Stimulated activated CD4-positive, alpha-beta T cell treated with anti-CD3 and anti-CD28 coated beads, Interleukin-1b, Interleukin-23, amount 100 ng/mL, for 48 hours (primary cell): ENCODE measurements at places on chromosomes 5 and 9.

DNA sequence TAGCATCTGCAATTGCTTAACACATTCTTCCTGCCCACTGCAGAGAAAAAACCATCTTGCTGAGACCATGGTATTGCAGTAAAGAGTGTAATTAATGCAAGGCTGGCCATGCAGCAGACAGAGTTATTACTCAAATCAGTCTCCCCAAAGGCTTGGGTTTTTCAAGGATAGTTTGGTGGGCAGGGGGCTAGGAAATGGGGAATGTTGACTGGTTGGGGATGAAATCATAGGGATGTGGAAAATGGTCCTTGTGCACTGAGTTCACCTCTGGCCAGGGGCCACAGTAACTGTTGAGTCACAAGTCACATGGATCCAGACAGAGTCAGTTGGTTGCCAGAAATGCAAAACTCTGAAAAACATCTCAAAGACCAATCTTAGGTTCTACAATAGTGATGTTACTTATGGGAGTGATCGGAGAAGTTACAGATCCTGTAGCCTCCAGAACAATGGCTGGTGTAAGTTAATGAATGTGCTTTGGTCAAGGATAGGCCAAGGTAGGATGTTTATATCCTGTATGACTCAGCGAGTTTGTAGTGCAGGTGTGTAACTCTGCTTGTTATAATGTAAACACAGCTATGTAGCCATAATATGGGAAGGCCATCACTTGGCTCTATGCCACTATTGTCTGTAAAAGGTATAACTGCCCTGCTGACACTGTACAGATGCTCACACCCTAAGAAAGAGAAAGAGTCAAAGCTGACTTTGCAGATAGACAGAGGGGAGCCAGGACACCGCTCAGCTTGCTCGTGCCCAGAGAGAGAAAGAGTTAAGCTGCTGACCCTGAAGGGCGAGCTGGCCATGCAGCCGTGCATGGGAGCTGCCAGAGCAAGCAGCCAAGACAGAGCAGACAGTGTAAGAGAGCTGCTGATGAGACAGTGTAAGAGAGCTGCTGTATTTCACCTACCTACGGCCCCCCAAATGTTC is 27.2 kb downstream of the C9orf152 start:
- DNase-seq: no peak

- DNase-seq: no peak
Measured at GRCh38 chr9:16143310-16143709, 590.5 kb downstream of the CCDC171 start.

DNA sequence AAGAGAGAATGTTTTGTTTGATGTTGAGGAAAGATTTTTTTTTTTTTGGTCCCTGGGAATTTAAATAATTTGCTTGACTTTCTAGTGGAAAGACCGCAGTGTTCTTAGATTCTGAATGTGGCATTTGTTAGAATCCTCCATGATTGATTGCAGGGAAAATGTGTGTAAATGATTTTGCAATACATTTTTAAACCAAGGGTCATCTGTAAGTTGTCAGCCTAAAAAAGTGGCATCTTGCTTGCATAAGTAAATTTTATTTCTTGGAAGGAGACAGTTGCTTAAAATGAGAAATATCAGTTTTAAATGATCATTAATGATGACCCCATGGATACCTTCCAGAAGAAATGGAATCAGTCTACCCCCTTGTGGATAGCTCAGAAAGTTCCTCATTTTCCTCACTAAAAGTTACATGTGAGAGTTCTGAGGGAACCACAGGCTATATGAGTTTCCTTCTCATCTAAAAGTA is 105.1 kb upstream of the SLC25A48 start:
- DNase-seq: no peak

DNA sequence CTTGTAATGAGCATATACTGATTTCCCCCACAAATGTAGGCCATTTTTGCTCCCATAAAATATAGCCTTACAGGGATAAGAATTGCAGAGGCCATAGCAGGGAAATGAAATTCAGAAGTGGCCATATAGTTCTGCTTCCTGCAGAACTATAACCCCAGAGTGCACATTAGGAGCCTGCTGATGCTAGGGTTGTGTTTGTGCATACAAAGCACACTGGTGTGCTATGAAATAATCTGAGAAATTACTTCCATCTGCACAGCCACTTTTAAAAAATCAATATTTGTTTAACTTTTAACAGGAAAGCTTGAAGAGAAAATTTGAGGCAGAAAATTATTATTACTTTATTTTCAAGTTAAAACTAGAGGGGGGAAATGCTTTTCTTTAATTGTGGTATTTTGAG is 380.3 kb downstream of the MRPS30 start:
- DNase-seq: no peak

- DNase-seq: no peak
Measured at GRCh38 chr9:85443190-85443598, 298.6 kb downstream of the AGTPBP1 start.

DNA sequence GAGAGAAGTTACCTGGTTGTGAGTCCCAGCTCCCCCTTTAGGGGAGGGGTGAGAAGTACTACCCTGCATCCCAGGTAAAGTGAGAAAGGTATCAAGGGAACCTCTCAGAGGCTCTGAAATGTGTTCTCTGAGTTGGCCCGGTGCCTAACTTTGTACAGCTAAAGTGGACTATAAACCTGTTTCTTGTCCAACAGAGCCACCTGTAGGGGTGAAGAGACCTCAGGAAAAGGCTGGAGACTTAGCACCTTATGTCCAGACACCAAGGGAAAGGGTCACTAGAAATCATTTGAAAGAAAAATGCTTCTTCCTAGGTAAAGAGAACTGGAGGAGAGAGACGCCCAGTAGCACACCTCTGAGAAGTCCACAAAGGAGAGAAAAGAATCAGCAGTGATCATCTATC is 108.3 kb upstream of the KIF2A start:
- DNase-seq: no peak

DNA sequence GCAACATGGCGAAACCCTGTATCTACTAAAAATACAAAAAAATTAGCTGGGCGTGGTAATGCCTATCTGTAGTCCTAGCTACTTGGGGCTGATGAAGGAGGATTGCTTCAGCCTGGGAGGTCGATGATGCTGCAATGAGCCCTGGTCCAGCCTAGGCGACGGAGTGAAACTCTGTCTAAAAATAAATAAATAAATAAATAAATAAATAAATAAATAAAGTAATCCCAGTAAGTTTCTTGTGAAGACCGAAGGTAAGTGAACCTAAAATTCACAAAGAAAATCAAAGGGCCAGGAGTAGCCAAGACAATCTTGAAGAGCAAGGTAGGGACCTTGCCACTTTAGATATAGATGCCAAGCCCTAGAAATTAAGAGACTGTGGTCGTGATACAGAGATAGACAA is 68.1 kb upstream of the DHFR start:
- no peak for DNase-seq

GRCh38 chr9:111298731-111299598 is 31.1 kb downstream of the OR2K2 start:
- no peak for DNase-seq

- DNase-seq: no peak
Measured at GRCh38 chr9:132027752-132028663, 51.7 kb downstream of the MED27 start.
